ENCODE measurements at places on chromosomes 4 and X.

DNA sequence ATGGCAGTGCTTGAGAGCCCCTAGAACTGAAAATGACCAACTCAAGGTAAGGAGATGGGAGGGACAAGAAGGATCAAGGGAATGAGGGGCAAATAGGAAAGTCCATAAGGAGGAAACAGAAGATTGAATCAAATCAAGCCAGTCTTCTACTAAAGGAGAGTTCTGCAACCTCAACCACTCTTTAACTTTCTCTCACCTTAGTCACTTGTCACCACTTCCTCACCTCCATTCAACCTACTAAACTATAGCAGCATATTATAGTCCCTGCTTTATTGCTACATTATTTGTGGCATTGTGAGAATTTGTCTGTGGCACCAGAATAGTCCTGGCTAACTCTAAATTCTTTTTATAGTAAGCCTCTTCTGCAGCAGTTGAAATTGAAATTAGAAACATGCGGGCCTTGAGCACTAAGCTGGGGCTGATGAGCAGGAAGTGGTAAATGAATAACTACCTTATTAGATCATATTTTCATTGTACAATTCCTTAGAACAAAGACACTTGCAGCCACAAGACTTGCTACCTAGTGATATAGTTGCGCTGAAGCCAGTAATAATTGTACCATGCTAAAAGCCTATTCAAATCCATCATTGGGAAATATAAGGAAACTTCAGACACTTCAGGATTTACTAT lies 336.9 kb downstream of the ZNF674 start:
- DNase-seq: no peak

DNA sequence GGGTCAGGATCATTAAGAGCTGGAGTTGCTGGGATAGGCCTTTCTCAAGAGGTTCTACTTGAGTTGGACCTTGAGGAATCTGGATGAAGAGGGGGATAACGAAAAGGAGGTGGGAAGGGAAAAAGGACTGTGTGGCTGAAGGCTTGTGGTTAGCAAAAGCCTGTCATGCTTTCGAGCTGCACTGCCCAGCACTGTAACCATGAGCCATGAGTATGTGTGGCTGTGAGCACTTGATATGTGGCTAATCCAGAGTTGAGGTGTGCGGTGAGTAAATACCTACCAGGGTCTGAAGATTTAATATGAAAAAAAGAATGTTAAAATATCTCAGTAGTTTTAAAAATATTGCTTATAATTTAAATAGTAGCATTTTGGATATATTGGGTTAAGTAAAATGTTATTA lies 11.4 kb downstream of the TMEM165 start:
- no peak for DNase-seq

DNA sequence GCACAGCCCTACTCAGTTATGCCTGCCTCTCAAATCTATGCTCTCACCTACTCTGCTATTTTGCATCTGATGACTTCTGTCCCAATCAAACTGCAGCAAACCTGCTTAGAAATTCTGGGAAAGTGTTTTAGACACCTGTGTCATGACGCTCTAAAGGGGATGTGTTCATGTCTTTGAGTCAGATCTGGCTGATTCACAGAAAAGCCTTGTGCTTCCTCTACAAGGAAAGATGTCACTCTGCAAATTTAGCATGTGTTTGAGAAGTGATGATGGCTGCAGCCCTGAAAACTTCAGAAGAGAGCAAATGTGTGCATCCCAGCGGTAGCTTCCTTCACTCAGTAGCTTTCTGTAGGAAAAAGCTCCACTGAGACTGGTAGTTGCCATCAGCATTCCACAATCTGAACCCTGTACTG lies 235.4 kb downstream of the MGST2 start:
- no peak for DNase-seq

DNA sequence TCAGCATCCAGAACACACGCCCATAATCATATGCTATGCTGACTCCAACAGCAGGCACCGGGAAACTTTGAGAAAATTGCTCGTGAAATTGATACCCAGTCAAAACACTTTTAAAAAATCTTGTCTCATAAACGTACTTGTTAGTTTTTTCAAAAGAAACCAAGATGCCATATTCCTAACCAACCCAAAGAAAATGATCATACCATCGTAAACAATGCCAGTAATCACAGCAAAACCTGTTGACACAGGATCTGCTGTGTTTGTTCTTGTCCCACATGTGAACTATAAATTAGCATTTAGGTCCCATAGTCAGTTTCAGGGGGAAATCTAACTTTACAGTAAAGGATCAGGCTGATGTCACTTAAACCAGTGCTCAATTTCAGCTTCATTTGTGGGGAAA lies 23.0 kb downstream of the PRSS12 start:
- no peak for DNase-seq
